GDM1 (cell line): ENCODE measurements at places on chromosomes 7 and 10.

DNA sequence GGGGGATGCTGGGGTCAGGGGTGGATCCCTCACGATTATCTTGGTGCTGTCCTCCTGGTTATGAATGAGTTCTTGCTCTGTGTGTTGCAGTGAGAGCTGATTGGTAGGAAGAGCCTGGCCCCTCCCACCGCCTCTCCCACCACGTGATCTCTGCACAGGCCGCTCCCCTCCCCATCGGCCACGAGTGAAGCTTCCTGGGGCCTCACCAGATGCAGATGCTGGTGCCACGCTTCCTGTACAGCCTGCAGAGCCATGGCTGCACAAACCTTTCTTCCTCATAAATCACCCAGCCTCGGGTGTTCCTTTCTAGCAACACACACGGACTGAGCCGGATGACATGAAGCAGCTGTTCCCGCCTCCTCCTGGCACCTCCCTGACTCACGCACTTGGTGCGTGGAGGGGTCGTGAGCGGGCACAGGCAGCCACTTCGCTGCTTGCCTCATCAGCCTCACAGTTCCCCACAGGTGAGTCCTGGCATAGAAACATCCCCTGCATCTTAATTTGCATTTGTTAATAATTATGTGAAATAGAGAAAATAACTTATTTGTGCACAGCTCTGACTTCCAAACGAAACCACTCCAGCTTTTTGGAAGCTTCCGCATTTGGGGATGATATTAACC, 210.8 kb downstream of the ADARB2 start:
- DNase-seq = no peak

DNA sequence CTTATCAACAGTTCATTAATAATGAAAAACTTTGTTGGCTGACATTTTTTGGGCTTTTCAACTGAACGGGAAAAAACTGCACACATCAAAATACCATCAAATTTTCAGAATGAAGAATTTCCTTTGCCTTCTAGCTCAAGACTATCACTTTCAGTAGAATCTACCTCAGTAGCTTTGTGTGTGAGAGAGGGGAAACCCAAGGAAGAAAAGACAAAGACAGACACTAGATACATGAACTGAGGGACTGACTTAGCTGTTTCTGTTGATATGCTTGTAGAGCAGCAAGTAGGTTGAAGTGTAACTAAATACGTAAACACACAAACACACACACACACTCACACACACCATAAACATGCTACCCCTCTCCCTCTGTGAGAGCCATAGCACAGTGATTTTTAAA, 257.1 kb downstream of the CDK14 start:
- no peak for DNase-seq

DNA sequence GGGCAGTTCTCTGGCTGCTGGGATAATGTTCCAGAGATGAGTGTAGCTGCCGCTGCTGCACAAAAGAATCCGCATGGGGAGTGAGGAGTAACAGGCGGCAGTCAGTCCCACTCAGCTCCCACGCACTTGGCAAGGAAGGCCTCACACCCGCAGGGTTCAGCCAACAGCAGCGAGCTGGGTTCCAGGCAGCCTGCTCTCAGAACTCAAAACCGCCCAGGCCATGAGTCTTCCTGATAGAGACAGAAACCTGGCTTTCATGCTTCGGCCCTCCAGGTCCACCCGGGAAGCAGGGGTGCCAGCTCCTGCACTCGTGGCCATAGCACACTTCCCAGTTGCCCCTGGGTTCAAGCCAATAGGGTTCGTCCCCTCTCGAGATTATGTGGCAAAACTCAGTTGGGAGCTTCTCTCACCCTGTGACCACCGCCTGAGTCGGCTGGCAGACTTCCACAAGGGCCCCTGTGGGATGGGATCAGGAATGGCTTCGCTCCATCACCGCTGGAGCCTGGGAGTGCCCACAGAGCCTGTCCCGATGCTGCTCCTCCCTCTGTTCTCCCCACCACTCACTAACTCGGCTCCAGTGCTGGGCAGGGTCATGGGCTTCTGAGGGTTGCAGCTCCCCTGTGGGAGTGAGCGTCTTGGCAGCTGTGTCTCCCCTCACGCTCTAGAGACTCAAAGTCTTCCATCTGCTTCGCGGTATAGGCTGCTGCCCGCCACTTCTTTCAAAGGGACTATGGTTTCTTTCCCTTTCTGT, 20.6 kb downstream of the CLRN3 start:
- DNase-seq = no peak

- DNase-seq = no peak
These were observed 60.7 kb downstream of the CCDC3 start for GRCh38 chr10:12940791-12941190.

DNA sequence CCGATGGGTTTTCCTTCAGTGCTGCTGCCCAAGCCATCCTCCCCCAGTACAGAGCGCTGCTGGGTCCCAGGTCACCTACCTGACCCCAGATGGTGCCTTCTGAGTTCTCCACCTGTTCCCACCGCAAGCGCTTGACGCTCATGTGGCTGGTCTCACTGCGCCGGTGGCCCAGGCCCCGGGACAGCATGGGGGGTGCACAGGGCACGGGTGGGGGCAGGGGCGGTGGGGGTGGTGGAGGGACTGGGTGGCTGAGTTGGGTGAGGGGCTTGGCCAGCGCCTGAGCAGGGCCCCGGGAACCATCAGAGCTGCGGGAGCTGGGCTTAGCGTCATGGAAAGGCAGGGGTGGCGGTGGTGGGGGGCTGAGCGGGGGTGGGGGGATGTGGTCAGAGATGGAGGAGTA, 43.4 kb downstream of the GRID2IP start:
- no peak for DNase-seq

- no peak for DNase-seq
These were observed 3.3 kb upstream of the PWWP2B start for GRCh38 chr10:132393695-132394181.

DNA sequence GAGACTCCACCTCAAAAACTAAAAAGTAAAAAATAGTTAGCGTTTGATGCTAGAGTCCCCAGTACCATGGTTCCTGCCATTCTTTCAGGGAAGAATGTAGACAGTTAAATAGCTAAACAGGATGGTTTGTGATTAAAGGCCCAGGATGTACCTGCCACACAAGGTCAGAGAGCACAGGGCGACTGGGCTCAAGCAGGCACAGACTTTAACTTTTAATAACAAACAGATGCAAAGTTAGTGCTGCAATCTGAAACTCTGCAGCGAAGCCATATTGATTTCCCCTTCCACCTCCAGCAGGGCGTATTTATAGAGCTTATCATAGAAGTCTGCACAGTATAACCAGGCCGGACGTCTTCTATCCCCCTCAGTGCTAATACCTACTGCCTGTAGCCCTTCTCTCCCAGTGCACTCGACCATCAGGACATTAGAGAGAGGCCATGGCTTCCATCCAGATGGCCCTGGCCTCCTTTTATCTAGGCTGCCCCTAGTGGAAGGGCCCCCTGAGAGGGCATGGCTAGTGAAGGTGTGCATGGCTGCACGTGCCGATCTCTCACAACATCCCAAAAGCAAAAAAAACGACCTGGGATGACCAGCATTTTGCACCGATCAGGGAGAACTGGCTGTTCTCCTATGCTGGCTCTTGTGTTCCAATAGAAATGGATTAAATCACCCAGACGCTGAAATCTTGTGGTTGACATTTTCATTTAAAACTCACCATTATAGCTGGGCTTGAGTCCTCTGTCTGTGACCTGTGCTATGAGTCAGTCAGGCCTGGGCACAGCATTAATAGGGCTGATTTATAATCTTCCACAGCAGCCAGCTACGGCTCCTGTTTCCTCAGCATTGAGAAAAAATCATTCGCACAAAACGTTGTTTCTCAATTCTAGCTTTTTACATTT, 7.6 kb upstream of the BAG3 start:
- DNase-seq = no peak

DNA sequence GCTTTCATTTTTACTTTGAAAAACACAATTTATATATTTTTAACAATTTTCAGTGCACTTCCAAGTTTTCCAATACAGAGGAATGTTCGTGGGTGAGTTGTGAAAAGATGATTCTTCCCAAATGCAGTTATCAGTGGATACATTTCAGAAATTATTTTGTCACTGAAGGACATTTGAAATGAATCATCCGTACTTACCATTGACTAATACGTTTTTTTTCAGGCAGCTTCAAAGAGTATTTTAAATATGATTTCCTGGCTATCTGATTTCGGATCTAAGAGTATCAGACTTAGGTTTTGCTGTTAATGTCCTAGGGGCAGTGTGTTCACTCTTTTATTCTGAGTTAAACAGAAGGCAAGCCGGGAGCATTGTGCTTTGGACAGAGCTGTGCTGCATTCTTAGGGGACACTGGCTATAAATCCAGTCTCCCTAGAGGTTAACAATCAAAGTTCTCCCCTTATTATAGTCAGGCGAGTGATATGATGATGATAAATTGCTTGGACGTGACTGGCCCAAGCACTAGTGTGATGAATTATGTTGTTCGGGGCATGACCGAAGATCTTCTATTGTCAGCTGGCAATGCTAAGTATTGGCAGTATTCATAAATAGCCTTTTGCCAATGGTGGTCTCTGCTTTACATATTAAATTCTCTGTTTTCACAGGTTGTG, 4.5 kb downstream of the PTER start:
- no peak for DNase-seq

DNA sequence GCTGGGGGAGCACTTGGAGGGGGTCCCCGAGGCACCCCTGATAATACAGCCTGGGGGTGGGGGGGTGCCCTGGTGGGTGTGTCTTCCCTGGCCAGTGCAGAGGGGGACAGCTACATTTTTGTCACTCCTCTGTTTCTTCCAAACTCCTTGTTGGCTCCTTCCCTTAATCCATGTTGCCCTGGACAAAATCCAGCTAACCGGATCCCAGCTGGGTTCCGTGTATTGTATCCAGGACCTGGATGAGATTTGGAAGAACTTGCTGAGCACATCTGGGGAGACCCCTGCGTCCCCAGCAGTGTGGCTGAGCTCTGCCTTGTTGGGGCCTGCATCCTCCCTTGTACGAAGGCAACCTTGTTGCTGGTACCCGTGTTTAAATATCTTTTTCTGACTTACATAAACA, 86.8 kb upstream of the BTBD16 start:
- no peak for DNase-seq

GRCh38 chr10:73992899-73993788, 4.8 kb upstream of the VCL start:
- peak; percentile 59 for DNase-seq

DNA sequence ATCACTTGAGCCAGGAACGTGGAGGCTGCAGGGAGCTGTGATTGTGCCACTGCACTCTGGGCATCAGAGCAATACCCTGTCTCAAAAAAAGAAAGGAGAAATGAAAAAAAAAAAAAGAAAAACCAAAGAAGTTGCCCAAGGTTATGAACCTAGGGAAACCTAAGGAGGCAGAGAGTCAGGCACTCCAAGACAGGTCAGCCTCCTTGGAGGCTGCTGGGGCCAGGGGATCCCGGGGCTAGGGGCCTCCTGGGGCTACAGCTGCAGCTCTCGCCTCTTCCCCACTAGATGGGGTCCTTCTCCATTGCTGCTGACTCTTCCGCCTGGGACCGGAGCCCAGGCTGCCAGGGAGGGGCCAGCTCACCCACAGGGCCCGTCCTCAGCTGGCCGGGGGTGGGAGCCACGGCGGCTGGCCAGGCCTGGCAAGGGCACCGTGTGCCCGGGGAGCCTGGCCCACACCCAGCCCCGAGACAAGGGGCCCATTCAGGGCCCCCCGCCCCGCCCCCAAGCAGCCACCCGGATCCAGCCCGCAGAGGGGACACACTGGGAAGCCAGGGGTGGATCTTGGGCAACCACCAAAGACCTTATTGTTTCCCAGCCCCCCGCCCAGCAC, 1.7 kb upstream of the SPACDR start:
- DNase-seq = no peak
